Activated CD4-positive, alpha-beta memory T cell treated with anti-CD3 and anti-CD28 coated beads for 36 hours (primary cell): ENCODE measurements at places on chromosomes 3 and 15. TPM values are rescaled to one million over a fixed set of nuclear protein-coding genes. Genes with fewer than 3 reads are reported as not detected.

DNA sequence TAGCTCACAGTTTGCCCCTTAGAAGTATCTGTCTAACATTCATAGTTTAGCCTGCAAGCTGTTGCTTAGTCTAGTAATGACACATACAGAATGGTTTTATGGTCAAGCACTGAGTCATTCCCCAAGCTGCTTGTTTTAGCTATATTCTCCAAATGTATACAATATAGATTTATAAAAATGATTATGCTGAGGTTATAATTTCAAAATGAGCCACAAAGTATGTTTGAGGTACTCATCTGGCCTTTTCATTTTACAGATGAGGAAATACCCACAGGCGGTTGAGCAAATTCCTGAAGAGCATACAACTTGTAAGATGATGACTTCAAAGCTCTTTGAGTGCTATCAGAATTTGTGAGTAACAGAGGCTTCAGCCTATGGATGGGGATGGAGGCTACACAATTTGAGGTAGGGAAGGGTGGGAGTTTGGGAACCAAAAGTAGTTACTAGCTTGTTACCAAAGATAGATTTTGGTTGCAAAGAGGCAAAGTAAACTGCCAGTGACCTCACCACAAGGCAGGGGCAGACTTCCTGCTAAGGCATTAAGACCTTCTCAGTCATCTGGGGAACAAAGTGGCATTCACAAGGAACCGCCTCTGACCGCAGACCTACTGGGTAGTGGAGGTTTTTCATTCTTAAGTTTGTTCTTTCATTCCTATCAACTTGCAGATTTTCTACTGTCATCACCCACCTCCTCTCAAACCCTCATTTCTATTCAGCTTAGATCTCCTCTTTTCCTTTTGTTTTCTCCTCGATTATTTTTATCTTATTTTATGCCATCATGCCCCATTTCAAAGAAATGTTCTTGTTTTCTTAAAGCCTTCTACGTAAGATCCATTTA, 257.2 kb upstream of the NECTIN3 start:
- H3K27me3 ChIP-seq = peaks cover 15% of the 10 kb centered on the region
- H3K4me1 ChIP-seq = peaks cover 19% of the 10 kb centered on the region
- peak; percentile 81 for DNase-seq
- H3K27ac ChIP-seq = peak overlapping the region; percentile 78
- no peaks in the 10 kb centered on the region for H3K36me3 ChIP-seq

GRCh38 chr15:35293353-35294130, 208.4 kb upstream of the NANOGP8 start:
- H3K4me3 ChIP-seq = no peak overlapping the region
- H3K27ac ChIP-seq = no peak overlapping the region
- H3K4me1 ChIP-seq = no peaks in the 10 kb centered on the region
- H3K36me3 ChIP-seq = no peaks in the 10 kb centered on the region
- DNase-seq = no peak

- no peak for DNase-seq
- peak overlapping the region; percentile 20 for H3K27ac ChIP-seq
- H3K4me1 ChIP-seq = peaks cover 24% of the 10 kb centered on the region
- H3K27me3 ChIP-seq = no peaks in the 10 kb centered on the region
- H3K4me3 ChIP-seq = no peak overlapping the region
Observed at GRCh38 chr3:197590313-197590962, 34.7 kb upstream of the BDH1 start.

GRCh38 chr3:35383216-35383615, 256.1 kb upstream of the ARPP21 start:
- H3K4me3 ChIP-seq = no peak overlapping the region
- DNase-seq = no peak
- no peak overlapping the region for H3K27ac ChIP-seq
- H3K4me1 ChIP-seq = no peaks in the 10 kb centered on the region

- H3K27me3 ChIP-seq = no peaks in the 10 kb centered on the region
- H3K36me3 ChIP-seq = no peaks in the 10 kb centered on the region
- peak overlapping the region; percentile 73 for H3K4me3 ChIP-seq
- H3K27ac ChIP-seq = no peak overlapping the region
- peak; percentile 50 for DNase-seq
- H3K4me1 ChIP-seq = peaks cover 22% of the 10 kb centered on the region
Observed at GRCh38 chr3:13480340-13481318, 523 bp downstream of the HDAC11 start.

- DNase-seq = no peak
- no peaks in the 10 kb centered on the region for H3K4me1 ChIP-seq
- H3K36me3 ChIP-seq = no peaks in the 10 kb centered on the region
- H3K4me3 ChIP-seq = no peak overlapping the region
- H3K27me3 ChIP-seq = peaks cover 5% of the 10 kb centered on the region
Observed at GRCh38 chr3:123818324-123818920, 65.7 kb downstream of the MYLK start.

GRCh38 chr15:63553388-63553791, 43.8 kb upstream of the FBXL22 start:
- peaks cover 57% of the 10 kb centered on the region for H3K4me1 ChIP-seq
- peak overlapping the region; percentile 28 for H3K27ac ChIP-seq
- H3K36me3 ChIP-seq = peaks cover 15% of the 10 kb centered on the region
- H3K27me3 ChIP-seq = no peaks in the 10 kb centered on the region
- no peak overlapping the region for H3K4me3 ChIP-seq

- peaks cover 2% of the 10 kb centered on the region for H3K36me3 ChIP-seq
- H3K4me3 ChIP-seq = no peak overlapping the region
- peaks cover 26% of the 10 kb centered on the region for H3K4me1 ChIP-seq
- DNase-seq = no peak
Observed at GRCh38 chr3:43688245-43688650, 2.5 kb upstream of the ABHD5 start.

GRCh38 chr3:9500108-9501050, 53.2 kb downstream of the LHFPL4 start:
- peaks cover 26% of the 10 kb centered on the region for H3K27me3 ChIP-seq
- no peaks in the 10 kb centered on the region for H3K36me3 ChIP-seq
- no peak overlapping the region for H3K27ac ChIP-seq
- H3K4me1 ChIP-seq = peaks cover 7% of the 10 kb centered on the region
- H3K4me3 ChIP-seq = no peak overlapping the region

- H3K4me1 ChIP-seq = no peaks in the 10 kb centered on the region
- no peak overlapping the region for H3K4me3 ChIP-seq
- H3K27ac ChIP-seq = no peak overlapping the region
- no peaks in the 10 kb centered on the region for H3K36me3 ChIP-seq
- peaks cover 11% of the 10 kb centered on the region for H3K27me3 ChIP-seq
- no peak for DNase-seq
Observed at GRCh38 chr3:127307916-127308315, 20.1 kb upstream of the PRR20G start.

DNA sequence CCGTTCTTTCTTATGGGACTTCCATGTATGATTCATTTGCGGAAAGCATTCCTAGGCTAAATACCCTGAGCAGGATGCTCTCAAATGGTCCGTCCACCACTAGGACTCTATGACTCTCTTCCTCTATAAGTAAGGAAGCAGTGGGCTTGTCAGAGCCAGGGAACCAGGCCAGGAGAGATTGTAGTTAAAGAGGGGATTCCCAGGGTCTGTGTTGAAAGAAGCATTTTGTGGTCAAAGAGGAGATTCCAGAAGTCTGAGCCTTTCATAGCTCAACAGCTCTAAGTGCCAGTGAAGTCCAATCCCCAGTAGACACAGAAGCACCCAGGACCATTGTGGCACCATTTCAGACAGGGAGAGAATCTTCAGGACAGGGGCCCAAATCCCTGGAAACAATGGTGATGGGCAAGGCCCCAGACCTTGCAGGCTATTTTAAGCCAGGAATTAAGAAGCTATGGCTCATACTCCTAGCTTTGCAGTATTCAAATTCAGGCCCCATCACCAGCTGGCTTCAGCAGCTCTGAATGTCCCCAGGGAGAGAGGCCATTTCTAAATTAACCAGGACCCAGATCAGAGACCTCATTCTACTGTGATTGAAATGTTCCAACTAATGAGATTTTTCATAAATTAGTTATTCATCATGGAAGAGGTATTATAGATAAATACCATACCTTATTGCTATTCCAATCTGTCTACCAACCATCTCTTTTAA, 81.7 kb downstream of the CD47 start:
- DNase-seq = no peak
- no peak overlapping the region for H3K4me3 ChIP-seq
- H3K27ac ChIP-seq = no peak overlapping the region
- no peaks in the 10 kb centered on the region for H3K36me3 ChIP-seq
- H3K4me1 ChIP-seq = peaks cover 7% of the 10 kb centered on the region

DNA sequence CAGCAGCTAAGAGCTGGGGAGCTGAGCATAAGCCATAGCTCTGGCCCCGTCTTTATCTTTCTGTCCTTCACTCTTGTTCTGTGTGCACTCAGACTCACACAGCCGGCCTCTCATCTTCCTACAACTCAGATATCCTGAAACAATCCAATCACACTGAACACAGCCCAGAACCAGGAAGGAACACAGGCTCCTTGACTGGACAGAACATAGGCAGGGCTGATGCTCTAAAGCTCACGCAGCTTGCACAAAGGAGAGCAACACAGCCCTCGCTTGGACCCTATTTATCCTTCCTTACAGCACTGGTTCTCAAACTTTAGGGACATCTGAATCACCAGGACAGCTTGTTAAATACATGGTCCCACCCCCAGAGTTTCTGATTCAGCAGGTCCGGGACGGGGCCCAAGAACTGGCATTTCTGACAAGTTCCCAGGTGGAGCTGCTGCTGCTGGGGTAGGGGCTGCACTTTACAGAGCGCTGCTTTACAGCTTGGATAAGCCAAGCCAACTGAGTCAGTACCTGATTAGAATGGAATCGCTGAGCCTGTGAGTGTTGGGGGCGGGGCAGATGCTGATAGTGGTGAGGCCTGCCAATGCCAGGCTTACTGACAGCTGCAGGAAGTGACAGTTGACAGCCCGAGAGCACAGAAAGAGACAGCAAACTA, 65.1 kb downstream of the MRPL46 start:
- peaks cover 27% of the 10 kb centered on the region for H3K27me3 ChIP-seq
- DNase-seq = peak; percentile 42
- no peak overlapping the region for H3K27ac ChIP-seq
- no peaks in the 10 kb centered on the region for H3K4me1 ChIP-seq
- no peak overlapping the region for H3K4me3 ChIP-seq

GRCh38 chr15:63466378-63467192, 37.8 kb upstream of the USP3 start:
- H3K27me3 ChIP-seq = no peaks in the 10 kb centered on the region
- H3K36me3 ChIP-seq = no peaks in the 10 kb centered on the region
- H3K27ac ChIP-seq = peak overlapping the region; percentile 35

DNA sequence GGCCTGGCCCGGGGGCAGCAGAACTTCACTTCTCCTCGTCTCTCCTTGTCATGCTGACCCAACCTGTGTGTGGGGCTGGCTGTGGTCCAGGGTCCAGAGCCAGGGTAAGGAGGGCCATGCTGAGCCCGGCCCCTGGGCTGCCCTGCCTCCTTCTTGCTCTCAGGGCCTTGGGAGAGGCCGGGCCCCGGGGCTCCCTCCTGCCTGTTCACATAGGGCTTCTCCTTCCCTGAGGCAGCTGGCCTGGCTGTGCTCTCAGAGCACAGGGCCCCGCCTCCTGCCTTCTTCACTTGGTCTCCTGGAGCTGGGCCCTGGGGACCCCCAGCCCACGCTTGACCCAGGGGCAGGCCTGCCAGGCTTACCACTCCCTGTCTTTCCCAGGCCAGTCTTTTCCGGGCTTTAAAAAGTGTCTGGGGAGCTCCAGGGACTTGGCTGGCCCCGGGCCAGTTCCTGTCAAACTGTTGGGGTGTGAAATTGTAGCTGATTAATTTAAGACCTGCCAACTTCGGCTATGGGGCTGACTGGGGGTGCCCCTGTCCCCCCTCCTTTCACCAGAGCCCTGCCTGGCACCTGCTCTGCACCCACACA, 11.8 kb downstream of the PLXNA1 start:
- no peak overlapping the region for H3K27ac ChIP-seq
- no peaks in the 10 kb centered on the region for H3K36me3 ChIP-seq
- DNase-seq = no peak
- H3K4me1 ChIP-seq = no peaks in the 10 kb centered on the region
- no peak overlapping the region for H3K4me3 ChIP-seq
- H3K27me3 ChIP-seq = no peaks in the 10 kb centered on the region

DNA sequence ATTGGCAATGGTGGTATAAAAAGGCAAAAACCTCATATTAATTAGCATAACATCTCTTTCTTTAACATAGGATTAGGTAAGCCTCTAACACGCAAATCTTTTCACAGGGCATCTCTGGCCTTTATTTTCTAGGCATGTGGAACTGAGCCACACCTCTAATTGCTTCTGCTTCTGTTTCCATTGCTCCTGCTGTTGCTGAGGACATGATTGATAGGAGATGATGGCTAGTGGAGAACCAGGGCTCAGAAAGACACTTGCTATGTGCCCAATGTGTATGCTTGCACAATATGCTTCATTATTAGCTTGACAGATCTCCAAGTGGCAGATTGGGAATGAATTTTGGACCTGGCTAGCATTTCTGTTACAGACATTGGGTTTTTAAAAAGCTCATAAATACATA, 114.5 kb downstream of the EPHA3 start:
- no peak overlapping the region for H3K4me3 ChIP-seq
- H3K36me3 ChIP-seq = no peaks in the 10 kb centered on the region
- H3K4me1 ChIP-seq = no peaks in the 10 kb centered on the region
- DNase-seq = no peak
- H3K27me3 ChIP-seq = no peaks in the 10 kb centered on the region

DNA sequence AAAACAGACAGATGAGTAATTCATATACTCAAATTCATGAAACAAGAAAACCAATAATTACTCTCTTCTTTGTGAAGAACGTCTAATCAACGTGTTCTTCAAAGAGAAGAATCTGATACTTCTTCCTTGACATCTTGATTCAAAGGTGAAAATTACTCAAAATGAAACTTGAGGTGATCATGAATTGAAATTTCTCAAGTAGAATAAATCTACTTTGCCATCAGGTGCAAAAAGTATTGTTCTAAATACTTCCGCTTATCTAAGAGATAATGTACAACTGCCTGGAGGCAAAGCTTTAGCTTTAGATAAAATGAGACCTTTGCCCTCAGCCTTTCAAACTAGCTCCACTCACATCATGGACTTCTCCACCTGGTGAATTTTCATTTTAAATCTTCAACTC, 13.9 kb upstream of the XXYLT1 start:
- H3K27ac ChIP-seq = no peak overlapping the region
- no peaks in the 10 kb centered on the region for H3K27me3 ChIP-seq
- peaks cover 11% of the 10 kb centered on the region for H3K4me1 ChIP-seq
- DNase-seq = no peak
- no peak overlapping the region for H3K4me3 ChIP-seq
- H3K36me3 ChIP-seq = peaks cover 9% of the 10 kb centered on the region

DNA sequence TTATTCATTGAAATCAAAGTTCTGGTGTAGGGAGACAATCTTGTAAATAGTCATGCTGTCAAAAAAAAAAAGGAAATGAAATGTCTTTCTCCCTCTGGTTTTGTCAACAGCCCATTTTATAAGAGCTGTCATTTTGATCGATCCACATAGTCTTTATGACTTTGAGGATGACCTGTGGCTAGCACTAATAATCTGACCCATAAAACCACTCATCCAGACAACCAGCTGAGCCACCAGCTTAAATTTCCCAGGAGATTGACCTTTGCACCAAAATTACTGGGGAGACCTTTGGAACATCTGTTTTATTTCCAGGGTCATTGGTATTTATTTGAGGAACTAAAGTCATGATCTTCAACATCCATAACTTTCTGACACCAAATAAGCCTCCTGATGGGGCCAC, 98.5 kb upstream of the MME start:
- no peaks in the 10 kb centered on the region for H3K27me3 ChIP-seq
- no peak overlapping the region for H3K4me3 ChIP-seq
- no peak overlapping the region for H3K27ac ChIP-seq
- DNase-seq = no peak
- no peaks in the 10 kb centered on the region for H3K36me3 ChIP-seq

The ULK4 gene
- total RNA-seq = 10.8 TPM

The MYRIP gene
- not detected for total RNA-seq

The AZI2 gene
- 38.9 TPM for total RNA-seq

The UPK1B gene
- total RNA-seq = not detected

The ROPN1 gene
- total RNA-seq = not detected

The ANKRD34C gene
- total RNA-seq = not detected

The ARHGEF26 gene
- total RNA-seq = 0.24 TPM
